ENCODE measurements at places on chromosomes 5 and 9.

GRCh38 chr5:51465165-51465564 is 81.9 kb downstream of the ISL1 start:
- no peak for DNase-seq

- no peak for DNase-seq
Observed at GRCh38 chr9:100869326-100869725, 159.2 kb upstream of the PLPPR1 start.

DNA sequence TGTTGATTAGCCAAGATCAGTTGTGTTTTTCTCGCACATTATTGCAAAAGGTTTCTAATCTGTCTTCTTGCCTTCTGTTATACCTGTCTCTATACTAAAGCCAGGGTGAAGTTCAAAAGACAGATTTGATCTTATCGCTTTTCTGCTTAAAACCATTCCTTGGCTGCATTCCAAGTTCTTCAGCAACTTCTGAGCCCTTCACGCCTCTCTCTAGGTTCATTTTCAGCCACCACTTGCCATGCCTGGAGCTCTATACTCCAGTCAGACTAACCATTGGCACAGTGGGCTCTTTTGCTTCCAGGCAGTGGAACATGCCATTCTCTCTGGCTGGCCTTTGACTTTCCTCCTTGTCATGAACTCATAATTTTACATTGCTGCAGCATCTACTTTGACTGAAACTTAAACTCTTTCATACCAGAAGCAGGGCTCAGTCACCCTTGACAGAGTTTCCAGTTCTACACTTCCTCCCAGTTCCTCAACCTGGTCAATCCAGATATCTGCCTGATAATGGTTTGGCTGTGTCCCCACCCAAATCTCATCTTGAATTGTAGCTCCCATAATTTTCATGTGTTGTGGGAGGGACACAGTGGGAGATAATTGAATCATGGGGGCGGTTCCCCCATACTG is 114.4 kb downstream of the SLC12A2 start:
- no peak for DNase-seq

DNA sequence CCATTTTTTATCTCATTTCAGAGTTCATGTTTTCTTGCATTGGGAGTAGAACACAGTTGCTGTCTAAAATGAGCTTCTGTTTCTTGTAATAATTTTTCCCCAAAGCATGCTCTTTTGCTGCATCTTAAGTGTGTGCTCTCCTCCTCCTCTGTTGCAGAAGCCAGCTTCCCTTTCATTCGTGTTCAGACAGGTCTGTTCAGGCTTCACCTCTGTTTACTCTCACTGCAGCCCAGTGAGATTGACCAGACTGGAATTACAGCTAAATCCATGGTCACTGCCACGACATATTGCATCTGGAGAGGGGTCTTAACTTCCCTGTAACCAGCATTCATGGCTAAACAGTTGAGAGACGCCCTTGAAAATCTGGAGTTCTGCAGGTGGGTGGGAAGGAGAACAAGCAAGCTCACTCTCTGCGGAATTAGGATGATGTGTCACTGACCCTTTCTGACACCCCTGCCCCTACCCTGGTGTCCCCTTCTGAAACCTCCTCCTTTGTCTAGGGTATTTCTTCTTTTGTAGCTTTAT is 223.2 kb downstream of the FSTL4 start:
- DNase-seq = no peak

DNA sequence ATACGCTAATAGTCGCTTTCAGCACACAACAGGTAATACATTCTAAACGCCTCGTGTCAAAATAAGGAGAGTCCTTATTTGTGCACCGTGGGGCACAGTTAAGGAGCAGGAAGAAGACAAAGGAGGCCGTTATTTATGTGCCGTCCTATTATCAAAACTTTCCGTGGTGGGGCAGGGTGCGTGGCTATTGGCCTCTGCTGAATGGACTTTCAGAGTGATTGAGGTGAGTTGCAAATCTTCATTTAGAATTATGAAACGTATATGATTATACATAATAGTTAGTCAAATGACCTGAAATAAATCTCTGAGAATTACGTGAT is 833 bp downstream of the C5orf24 start:
- DNase-seq = no peak

- DNase-seq = no peak
Observed at GRCh38 chr5:68225188-68225910, 9.8 kb downstream of the PIK3R1 start.

DNA sequence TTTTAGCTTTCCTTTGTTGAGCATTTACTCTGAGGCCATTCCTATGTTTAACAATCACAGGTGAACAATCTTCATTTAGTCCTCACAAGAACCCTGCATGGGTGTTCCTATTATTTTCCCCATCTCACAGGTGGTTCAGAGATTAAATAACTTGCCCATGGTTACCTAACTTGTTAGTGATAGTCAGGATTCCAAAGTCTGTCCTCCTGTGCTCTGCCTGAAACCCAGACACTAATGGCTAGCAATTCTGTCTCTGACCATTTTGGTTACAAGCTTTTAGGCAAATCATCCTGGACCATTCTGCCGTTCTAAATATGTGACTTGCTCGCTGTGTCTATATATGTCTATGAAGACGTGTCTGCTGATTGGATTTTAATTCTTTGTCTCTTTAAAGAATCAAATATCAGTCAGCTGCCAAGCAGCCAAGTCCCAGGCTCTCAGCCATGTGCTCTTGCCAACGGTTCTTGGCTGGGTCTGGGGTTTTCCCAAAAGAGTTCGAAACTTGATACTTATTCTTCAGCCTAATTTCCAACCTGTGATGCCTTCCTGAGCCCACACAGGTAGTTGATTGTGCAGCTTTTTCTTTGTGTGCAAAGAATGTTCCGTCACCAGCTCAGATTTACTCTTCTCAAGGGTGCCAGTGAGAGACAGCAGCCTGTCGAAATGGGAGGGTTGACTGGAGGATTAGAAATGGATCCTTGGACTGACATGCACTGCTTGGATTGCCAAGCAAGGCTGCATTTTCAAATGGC is 121.7 kb downstream of the NREP start:
- no peak for DNase-seq

- DNase-seq = no peak
Observed at GRCh38 chr5:149215478-149216090, 56.1 kb upstream of the AFAP1L1 start.

DNA sequence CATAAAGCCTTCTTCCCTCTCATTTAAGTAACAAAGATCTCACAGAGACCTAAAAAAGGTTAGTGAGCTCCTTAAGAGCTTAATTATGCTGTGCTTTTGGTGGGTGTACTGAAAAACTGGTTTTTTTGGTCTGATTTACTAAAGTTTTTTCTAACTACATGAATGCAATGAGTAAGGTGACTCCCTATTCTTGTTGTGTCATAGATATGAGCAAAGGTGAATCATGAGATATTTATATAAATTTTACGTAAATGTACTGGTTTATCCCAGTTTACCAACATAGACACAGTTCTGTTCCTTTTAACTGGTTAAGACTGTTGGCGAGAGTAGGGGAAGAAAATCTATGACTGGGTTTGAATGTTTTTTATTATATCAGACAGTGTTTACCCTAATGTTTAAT is 250.5 kb downstream of the NR2F1-AS1 start:
- DNase-seq = no peak

DNA sequence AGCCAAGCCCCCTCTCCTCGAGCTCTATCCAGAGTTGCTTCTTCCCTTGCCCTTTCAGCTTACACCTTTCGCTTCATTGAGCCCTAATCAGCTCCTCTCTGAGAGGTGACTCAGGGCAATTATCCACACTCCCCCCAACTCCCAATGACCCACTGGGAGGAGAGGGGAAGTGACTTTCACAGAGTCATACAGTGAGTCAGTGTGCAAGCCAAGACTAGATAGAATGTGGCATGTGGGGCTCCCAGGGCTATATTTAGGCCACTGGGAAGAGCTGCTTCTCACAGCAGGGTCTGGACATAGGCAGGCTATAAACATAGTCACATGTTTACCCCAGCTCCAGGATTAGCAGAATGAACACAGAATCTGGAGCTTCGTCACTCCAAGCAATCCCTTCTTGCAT is 57.4 kb downstream of the NRG2 start:
- DNase-seq = no peak

DNA sequence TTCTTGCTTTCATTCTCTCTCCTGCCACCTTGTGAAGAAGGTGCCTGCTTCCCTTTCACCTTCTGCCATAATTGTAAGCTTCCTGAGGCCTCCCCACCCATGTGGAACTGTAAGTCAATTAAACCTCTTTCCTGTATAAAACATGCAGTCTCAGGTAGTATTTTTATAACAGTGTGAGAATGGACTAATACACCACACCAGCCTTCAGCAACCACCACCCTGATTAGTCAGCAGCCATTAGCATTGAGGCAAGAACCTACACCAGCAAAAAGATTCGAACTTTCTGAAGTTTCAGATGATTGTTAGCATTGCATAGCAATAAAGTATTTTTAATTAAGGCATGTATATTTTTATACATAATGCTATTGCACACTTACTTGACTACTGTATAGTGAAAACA is 980.2 kb downstream of the EFNA5 start:
- no peak for DNase-seq

DNA sequence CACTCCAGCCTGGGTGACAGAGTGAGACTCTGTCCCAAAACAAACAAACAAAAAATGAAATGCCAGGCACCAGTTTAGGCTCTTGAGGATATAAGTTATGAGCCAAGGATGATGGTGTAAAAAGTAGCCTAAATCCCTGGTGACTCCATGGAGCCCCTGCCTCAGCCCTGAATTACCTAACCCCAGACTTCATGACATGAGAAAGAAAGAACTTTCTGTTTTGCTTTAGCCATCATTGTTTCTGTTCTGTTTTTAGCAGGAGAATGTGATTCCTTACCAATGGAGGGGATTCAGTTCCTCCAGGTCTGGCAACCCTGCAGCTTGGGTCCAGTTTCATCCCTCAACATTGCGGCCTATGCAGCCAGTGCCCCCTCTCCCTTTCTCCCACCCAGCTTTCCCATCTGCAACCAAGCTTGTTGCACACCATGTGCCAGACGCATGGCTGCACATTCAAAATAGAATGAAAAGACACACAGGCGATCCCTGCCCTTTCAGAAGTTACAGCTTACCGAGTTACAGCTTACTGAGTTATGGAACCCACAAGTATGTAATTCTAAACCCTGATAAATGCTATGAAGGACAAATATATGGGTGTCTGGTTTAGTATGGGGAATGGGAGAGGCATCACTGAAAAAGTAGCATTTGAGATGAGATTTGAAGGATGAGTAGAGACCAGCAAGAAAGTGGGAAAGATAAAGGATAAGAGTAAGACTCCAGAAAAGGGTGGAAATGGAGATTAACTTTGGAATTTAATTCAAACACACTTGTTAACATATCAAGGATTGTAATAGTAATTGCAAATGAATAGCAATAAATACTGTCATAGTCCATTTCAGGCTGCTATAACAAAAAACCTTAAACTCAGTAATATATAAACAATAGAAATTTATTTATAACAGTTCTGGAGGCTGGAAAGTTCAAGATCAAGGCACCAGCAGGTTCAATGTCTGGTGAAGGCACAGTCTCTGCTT is 6.0 kb upstream of the SEMA5A start:
- no peak for DNase-seq

DNA sequence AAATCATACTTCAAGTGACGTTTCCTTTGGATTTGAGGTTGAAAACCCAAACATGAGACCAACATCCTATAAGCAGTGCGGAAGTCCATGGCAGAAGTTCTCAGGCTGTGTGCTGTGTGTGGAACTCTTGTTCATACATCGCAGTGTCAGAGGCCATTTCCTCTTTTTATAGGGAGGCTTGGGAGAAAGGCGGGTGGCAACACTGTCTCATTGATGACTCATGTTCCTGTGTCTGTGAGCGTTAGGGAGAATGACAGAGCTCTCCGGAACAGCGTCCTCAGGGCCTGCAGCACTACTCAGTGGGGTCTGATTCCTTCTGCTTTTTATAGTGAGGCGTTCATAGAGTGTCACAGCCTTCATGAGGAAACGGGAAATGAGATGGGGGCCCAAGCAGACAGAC is 98.8 kb upstream of the BASP1 start:
- no peak for DNase-seq

- no peak for DNase-seq
Observed at GRCh38 chr5:125595095-125595494, 828.1 kb upstream of the GRAMD2B start.

GRCh38 chr5:93653716-93654115 is 70.7 kb downstream of the NR2F1 start:
- DNase-seq = no peak

DNA sequence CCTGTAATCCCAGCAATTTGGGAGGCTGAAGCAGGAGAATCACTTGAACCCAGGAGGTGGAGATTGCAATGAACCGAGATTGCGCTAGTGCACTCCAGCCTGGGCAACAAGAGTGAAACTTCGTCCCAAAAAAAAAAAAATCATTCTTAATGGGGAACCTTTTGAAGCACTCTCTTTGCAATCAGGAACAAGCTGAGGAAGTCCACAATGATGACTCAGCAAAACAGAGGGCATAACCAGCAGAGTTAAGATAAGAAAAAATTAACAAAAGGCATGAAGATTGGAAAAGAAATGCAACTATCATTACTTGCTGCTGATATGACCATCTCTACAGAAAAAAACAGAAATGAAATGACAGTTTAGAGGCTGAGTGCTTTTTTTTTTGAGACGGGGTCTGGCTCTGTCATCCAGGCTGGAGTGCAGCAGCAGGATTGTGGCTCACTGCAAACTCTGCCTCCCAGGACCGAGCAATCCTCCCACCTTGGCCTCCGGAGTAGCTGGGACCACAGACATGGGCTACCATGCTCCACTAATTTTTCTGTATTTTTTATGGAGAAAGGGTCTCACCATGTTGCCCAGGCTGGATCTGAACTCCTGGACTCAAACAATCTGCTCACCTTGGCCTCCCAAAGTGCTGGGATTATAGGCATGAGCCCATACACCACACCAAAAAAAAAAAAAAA is 88.0 kb downstream of the FNBP1 start:
- DNase-seq = no peak

- DNase-seq = peak; percentile 44
Observed at GRCh38 chr5:151770383-151771258, 1.1 kb upstream of the G3BP1 start.

GRCh38 chr5:92687821-92688722 is 892.9 kb downstream of the NR2F1-AS1 start:
- no peak for DNase-seq

DNA sequence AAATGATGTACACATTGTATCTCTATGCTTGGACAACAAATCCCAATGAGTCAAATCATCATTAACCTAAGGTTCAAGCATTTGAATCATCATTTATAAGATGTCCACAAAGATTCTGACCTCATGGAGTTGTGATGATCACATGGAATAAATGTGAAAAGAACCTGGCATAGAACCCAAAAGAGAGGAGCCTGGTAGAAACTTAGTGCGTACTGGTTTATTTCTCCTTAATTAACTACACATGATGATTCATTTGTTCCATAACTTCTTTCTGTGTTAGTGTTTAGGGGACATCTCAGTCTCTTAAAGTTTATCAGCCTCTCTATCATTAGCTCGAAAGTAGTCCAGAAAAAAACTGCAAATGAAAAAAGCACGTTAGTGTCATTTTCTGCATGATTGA is 411.6 kb downstream of the BRINP1 start:
- no peak for DNase-seq

- no peak for DNase-seq
Observed at GRCh38 chr9:25557645-25558300, 120.5 kb downstream of the TUSC1 start.

- no peak for DNase-seq
Observed at GRCh38 chr5:151700820-151701219, 14.1 kb upstream of the SPARC start.

GRCh38 chr9:128225770-128226411 is 22.7 kb downstream of the DNM1 start:
- DNase-seq = no peak

All from activated CD4-positive, alpha-beta T cell treated with anti-CD3 and anti-CD28 coated beads, Interleukin-2, amount 50 U/mL, for 24 hours (primary cell).